ENCODE measurements at places on chromosomes 2 and 18. TPM values are rescaled to one million over a fixed set of nuclear protein-coding genes. Genes with fewer than 3 reads are reported as not detected.

Gene IHH
- total RNA-seq = not detected

DNA sequence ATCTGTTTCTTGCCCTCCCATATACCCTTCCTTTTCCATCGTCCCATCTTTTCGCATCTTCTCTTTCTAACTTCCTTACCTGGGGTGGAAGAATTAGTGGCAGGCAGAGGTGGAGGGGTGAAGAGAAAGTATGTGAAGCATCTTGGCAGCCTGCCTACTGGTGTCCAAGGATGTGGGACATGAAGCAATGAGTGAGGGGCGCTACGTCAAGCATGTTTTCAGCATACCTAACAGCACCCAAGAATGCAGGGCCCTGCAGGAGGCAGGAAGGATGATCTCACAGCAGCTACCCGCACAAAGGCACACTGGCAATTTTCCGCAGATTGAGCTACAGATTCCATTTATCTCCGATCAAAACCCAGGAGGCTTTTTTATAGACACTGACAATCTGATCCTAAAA is 42.2 kb downstream of the METTL4 start:
- H3K36me3 ChIP-seq = no peaks in the 10 kb centered on the region
- DNase-seq = no peak
- H3K4me3 ChIP-seq = no peak overlapping the region
- no peak overlapping the region for H3K27ac ChIP-seq
- no peaks in the 10 kb centered on the region for H3K4me1 ChIP-seq

GRCh38 chr18:63433334-63433866 is 11.1 kb upstream of the VPS4B start:
- H3K27me3 ChIP-seq = no peaks in the 10 kb centered on the region
- H3K4me1 ChIP-seq = no peaks in the 10 kb centered on the region
- no peak for DNase-seq

GRCh38 chr2:71472019-71472418 is 18.7 kb downstream of the DYSF start:
- no peaks in the 10 kb centered on the region for H3K36me3 ChIP-seq
- no peak overlapping the region for H3K4me3 ChIP-seq
- H3K27me3 ChIP-seq = peaks cover 16% of the 10 kb centered on the region

Gene UPP2
- total RNA-seq = not detected

Gene TGFA
- total RNA-seq = 0.42 TPM

DNA sequence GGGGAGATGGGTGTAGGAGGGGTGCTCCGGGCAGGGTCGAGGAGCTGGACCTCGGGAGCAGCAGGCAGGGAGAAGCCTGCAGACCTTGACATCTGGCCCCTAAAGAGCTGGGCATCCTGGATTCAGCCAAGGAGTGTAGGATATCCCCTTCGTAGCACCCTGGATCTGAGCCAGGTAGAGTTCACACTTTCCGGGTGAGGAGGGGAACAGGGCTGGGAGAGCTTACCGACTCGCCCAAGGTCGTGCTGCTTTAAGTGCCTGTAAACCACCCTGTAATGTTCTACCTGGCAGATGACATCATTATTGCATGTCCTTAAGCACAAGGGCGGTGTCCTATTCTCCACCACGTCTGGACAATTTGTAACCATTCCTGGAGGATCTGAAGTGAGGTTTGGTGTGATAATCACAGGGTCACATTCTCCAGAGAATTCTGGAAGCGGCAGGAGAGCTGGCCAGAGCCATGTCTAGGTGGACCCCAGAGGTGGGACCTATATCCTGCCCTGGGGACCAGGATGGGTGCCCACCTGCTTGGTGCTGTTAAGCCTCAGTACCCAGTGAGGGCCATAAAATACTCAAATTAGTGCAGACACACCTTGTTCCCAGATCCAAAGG is 14.6 kb downstream of the ITM2C start:
- H3K27ac ChIP-seq = no peak overlapping the region
- no peaks in the 10 kb centered on the region for H3K36me3 ChIP-seq
- H3K27me3 ChIP-seq = no peaks in the 10 kb centered on the region

- DNase-seq = no peak
- H3K4me1 ChIP-seq = peaks cover 12% of the 10 kb centered on the region
- H3K4me3 ChIP-seq = no peak overlapping the region
Measured at GRCh38 chr2:108594132-108594981, 60.1 kb downstream of the LIMS1 start.

GRCh38 chr2:168490015-168490874 is 34.2 kb downstream of the CERS6 start:
- H3K27ac ChIP-seq = peak overlapping the region; percentile 19
- no peaks in the 10 kb centered on the region for H3K27me3 ChIP-seq
- DNase-seq = peak; percentile 50
- H3K4me3 ChIP-seq = peak overlapping the region; percentile 32

Gene CAPN14
- 0.40 TPM for total RNA-seq

Gene G6PC2
- not detected for total RNA-seq

- no peaks in the 10 kb centered on the region for H3K27me3 ChIP-seq
- H3K27ac ChIP-seq = no peak overlapping the region
- DNase-seq = no peak
- no peaks in the 10 kb centered on the region for H3K4me1 ChIP-seq
- no peak overlapping the region for H3K4me3 ChIP-seq
- H3K36me3 ChIP-seq = no peaks in the 10 kb centered on the region
Measured at GRCh38 chr2:234963773-234964615, 12.2 kb downstream of the SH3BP4 start.

Gene CETN1
- total RNA-seq = not detected

Gene QPCT
- total RNA-seq = 4.2 TPM

- H3K36me3 ChIP-seq = no peaks in the 10 kb centered on the region
- no peak overlapping the region for H3K4me3 ChIP-seq
- no peak for DNase-seq
- H3K27ac ChIP-seq = no peak overlapping the region
Measured at GRCh38 chr2:171176516-171176915, 15.8 kb upstream of the TLK1 start.

Gene C1QL2
- not detected for total RNA-seq

DNA sequence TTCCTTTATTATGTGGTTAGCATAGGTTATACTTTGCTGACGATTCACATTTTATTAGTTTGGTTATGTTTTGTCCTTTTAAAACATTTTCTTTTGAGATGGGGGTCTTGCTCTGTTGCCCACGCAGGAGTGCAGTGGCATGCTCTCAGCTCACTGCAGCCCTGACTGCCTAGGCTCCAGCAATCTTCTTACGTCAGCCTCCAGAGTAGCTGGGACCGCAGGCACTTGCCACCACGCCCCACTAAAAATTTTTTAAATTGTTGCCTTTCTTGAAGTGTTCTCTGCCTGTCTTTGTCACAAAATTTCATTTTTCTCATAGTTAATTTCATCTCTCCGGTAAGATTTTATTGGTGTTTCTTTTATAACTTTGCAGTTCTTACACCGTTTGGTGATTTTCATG is 18.9 kb downstream of the HRH4 start:
- no peaks in the 10 kb centered on the region for H3K4me1 ChIP-seq
- H3K27me3 ChIP-seq = no peaks in the 10 kb centered on the region
- no peak overlapping the region for H3K4me3 ChIP-seq
- H3K36me3 ChIP-seq = no peaks in the 10 kb centered on the region
- DNase-seq = no peak

GRCh38 chr2:64657411-64657810 is 3.7 kb upstream of the SERTAD2 start:
- H3K27me3 ChIP-seq = no peaks in the 10 kb centered on the region
- H3K4me3 ChIP-seq = no peak overlapping the region
- DNase-seq = no peak
- H3K36me3 ChIP-seq = no peaks in the 10 kb centered on the region

GRCh38 chr18:55054021-55054990 is 95.0 kb upstream of the CCDC68 start:
- H3K4me1 ChIP-seq = no peaks in the 10 kb centered on the region
- no peaks in the 10 kb centered on the region for H3K36me3 ChIP-seq
- H3K27me3 ChIP-seq = no peaks in the 10 kb centered on the region

Gene DLGAP1
- not detected for total RNA-seq

Gene KCNG2
- not detected for total RNA-seq

Gene SLC11A1
- 1.1 TPM for total RNA-seq

DNA sequence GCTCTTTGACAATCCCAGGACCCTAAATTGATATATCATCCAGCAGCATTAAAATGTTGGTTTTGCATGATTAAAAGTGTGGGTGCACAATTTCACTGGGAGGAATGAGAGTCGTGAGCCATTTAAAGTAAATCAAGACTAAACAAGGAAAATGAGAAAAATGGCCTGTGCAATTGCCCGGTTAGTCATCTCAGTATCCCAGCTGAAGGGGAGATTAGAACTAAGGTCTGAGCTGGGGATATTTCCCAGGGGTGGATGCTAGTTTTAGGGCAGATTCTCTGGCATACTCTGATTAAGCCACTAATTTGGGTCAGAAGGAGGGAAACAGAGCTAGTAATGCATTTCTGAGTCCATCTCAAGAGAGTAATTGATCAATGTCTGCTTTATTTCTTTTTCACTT is 177.2 kb downstream of the EN1 start:
- H3K4me1 ChIP-seq = no peaks in the 10 kb centered on the region
- H3K27ac ChIP-seq = no peak overlapping the region
- H3K27me3 ChIP-seq = no peaks in the 10 kb centered on the region
- no peaks in the 10 kb centered on the region for H3K36me3 ChIP-seq
- DNase-seq = no peak

Gene CABLES1
- 8.9 TPM for total RNA-seq

Gene CROCC2
- not detected for total RNA-seq

Gene GRHL1
- 0.88 TPM for total RNA-seq

DNA sequence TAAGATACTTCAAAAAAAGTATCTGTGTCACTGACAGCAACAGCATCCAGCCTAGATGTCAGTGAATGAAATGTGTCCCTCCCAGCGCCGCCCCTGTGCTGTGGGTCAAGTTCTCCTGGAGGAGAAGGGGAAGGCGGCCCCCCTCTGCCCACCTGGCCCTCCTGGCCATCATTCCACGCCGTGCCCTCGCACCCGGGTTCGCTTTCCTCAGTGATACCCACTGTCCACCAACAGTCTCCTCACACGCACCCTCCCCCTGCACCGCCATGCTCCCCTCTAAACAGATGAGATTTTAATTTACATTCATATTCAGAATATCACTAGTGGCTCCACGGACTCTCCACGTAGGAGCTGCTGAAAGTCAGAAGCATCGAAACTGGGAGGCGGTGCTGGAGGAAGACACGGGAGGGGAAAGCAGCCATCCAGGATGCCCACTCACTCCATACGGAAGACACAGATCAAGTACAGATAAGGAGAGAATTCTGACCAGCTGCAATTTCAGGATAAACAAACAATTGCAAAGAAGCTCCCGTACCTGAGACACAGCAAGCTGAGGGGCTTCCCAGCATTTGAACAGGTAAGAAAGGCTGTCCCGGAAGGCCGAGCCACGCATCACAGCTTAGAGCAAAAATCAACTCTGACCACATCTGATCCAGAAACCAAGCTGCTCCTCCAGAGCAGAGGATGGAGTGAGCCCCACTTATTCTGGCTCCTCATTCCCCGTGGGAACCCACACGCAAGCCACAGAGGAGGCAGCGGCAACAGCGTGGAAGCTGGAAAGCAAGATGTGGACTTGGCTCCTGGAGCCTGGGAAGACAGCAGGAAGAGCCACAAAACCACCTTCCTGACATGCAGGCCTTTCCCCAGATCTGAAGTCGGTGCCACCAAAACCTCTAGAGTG is 49.7 kb downstream of the PXDN start:
- H3K4me1 ChIP-seq = no peaks in the 10 kb centered on the region
- H3K27ac ChIP-seq = no peak overlapping the region
- no peak for DNase-seq
- no peak overlapping the region for H3K4me3 ChIP-seq
- no peaks in the 10 kb centered on the region for H3K36me3 ChIP-seq
- H3K27me3 ChIP-seq = no peaks in the 10 kb centered on the region

Gene CWC22
- total RNA-seq = 30.9 TPM

Gene VSNL1
- total RNA-seq = not detected

Gene RGPD3
- total RNA-seq = 0.18 TPM

DNA sequence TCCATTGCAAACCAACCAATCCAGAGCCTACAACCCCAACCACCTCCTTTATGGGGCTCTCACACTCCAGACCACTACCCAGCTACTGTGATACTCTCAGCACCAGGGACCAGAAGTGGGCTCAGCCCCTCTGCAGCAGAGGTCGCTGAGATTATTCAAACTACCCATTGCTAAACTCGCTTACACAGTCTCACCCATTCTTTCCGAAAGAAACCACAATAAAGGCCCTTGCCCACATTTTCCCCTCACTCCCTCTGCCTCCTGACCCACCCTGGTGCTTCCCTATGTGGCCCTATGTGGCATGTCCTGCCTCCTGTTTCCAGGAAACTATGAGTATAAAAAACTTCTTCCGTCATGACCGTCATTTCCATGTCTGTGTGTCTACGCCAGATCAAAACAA is 10.7 kb downstream of the TEX51 start:
- no peaks in the 10 kb centered on the region for H3K36me3 ChIP-seq
- no peak overlapping the region for H3K27ac ChIP-seq
- no peaks in the 10 kb centered on the region for H3K4me1 ChIP-seq
- H3K27me3 ChIP-seq = peaks cover 4% of the 10 kb centered on the region
- H3K4me3 ChIP-seq = no peak overlapping the region

DNA sequence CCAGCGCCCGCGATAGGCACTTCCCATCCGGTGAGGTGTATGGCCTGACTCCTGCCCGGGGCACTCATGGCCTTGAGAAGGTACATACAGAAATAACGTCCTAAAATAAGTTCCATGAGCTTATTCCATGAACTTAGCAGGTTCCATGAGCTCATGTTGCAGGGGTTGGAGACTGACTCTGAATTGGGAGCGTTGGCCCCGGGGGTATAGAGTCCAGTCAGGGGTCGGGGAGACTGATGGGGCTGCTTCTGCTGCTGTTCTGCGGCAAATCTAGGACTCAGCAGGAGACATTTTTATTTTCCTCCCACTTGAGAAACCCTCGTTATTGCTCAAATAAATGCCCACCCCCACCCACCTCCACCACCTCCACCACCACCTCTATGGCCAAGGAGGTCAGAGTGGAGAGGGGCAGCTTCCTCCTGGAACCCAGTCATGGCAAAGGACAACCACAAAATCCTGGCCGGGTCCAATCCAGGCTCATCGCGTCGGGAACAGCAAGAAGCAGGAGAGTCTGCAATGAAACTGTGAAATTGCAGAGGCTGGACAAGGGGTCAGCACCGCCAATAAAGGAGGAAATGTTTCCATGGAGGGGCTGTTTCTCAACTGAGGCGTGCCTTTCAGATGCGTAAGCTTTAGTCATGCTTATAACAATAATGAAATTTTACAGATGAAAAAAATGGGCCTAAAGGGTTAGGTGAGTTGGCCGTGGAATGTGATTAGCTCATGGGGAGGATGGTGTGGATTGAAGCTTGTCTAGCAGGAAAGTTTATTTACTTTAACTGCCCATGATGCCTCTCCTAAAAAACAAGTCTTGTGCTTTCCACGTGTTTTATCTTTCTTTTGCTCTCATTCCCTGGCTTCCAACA is 136.6 kb upstream of the ALKAL2 start:
- H3K27ac ChIP-seq = no peak overlapping the region
- H3K4me1 ChIP-seq = peaks cover 8% of the 10 kb centered on the region
- H3K36me3 ChIP-seq = no peaks in the 10 kb centered on the region
- no peaks in the 10 kb centered on the region for H3K27me3 ChIP-seq

DNA sequence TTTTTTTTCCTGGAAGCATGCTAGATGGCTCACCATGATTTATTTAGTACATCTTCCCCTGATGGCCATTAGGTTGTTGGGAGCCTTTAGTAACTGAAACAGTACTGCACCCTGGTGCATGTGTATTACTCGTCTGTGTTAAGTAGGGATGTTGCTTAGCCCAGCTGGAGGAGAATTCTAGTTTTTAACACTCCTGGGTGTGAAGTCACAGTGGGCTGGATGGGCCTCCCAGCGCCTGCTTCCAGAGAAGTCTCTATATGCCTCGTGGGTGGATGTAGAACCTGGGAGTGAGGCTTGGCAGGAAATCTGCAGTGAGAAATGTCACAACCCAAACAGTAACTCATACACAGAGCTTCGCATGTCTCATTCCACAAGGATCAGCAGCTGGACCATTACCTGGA is 28.9 kb upstream of the NT5DC4 start:
- no peak for DNase-seq
- no peak overlapping the region for H3K4me3 ChIP-seq
- H3K27ac ChIP-seq = no peak overlapping the region
- H3K27me3 ChIP-seq = no peaks in the 10 kb centered on the region
- H3K36me3 ChIP-seq = no peaks in the 10 kb centered on the region
- H3K4me1 ChIP-seq = peaks cover 26% of the 10 kb centered on the region
